Activated T-helper 1 cell treated with Interleukin-2 at 50 U/mL for 16 hours (primary cell): ENCODE measurements at places on chromosomes 13 and 19.

DNA sequence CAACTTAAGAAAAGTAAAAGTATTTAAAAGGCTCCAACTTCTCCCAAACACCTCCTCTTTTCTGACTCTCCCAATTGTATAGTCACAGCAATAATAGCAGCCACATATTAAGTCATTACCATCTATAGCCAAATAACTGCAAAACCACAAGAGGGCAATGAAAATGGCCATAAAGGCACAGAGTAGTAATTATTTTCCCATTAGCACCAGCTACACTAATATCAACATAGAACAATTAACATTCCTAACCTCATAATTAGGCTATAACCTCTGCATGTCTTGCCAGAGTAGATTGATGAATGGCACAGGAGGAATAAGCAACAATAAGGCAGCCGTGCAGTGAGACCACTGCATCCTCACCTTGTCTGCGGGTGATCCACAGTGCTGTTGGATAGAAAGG lies 226.4 kb upstream of the SERP2 start:
- no peak for DNase-seq

DNA sequence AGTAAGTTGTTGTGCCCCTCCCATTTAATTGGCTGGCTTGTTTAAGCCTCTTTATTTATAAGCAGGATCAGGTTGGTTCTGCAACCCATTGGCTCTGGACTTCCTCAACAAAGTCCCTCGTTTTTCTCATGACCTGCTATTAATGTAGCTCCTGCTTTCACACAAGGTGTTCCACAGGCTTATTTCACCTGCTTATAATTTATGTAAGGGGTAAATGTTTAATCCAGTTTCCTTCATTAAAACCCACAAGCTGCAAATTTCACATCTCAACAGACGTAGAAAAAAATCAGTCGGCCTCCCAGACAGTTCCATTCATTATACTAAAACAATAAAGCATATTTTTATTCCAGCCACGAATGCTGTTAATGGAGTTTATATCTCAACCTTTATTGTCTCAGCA lies 86.1 kb downstream of the TBC1D4 start:
- DNase-seq = no peak

DNA sequence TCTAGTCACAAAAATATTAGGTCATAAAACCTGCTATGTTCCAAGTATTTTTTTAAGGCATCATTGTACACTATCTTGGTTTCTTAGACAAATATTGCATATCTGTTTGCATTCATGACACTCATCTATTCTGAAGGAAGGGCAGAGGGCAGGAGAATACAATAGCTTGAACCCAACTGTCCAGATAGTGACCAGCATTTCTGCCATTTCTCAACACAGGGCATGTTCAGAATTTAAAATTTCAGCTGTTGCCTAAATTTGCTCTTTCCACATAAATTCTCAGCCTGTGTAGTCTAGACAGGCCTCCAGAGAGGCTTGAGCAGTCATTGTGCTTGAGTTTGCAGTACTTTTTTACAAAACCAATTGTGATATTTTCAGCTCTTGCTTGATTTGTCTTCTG lies 119.5 kb downstream of the ZAR1L start:
- no peak for DNase-seq

DNA sequence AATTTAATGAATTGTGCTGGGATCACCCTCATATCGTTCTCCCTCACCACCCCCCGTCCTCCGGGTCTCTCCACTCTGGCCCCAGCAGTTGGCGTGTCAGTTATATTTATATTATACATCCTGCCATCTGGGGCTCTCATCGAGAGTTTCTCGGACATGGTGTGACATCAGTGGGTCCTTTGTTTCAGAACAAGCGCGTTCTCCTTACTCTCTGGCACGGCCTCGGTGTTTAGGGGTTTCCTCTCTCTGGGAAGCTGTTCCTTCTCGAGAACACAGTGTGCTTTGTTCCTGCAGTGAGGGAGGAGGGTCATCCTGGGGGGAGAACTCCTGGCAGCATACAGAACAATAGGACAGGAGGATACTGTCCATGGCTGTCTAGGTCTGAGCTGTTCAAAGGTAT lies 9.8 kb upstream of the MCF2L start:
- no peak for DNase-seq

GRCh38 chr13:30442926-30443325 lies 20.6 kb downstream of the UBE2L5 start:
- DNase-seq = no peak

DNA sequence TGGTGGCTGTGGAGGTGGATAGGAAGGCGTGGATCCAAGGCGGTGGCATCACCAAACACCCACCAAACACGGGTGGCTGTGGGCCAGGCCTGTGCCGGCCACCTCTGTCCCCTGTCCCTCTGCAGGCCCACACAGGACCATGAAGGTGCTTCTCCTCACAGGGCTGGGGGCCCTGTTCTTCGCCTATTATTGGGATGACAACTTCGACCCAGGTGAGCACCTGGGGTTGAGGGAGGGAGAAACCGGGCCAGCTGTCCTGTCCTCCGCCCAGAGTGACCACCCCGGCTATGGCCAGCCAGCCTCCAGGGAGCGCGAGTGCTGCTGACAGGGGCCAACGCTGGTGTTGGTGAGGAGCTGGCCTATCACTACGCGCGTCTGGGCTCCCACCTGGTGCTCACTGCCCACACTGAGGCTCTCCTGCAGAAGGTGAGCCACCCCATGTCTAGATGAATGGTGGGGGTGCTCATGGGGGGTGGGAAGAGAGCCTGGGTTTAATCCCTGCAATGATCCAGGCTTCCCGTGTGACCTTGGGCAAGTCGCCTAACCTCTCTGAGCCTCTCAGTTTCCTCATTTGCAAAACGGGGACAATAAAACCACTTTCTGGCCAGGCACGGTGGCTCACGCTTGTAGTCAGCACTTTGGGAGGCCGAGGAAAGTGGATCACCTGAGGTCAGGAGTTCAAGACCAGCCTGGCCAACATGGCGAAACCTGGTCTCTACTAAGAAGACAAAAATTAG lies 4.0 kb downstream of the HSD11B1L start:
- no peak for DNase-seq

DNA sequence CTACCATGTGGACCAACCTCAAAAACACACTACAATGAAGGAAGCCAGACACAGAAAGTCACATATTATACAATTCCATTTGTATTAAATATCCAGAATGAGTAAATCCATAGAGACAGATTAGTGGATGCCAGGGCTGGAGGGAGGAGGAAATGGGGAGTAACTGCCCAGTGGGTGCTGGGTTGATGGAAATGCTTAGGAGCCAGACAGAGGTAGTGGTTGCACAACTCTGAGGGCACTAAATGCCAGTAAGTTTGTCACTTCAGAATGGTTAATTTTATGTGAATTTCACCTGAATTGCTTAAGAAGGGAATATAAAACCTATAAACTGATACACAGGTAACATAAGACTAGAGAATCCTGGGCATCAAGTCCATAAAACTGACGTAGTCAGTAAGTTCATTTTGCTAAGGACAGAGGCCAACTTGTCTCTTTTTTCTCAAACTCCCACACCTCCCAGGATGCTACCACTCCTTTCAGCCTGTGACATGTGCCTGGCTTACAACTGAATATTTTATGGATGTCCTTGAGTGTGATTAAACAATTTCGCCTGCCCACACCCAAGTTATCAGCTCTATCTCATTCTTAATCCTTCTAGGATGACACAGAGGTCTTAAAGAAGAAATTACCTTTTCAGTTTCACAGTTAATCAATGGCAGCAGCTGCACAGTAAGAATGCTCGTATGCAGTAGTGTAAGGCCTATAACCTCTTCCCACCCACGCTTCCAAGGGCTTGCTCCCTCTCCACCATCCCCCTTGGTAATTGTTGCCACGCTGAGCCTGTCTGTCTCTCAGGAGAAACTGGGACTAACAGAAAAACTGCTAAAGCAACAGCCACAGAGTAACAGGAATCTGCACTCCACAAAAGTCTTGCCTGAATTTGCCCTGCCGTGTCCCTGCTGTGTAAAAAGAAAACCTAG lies 5.9 kb upstream of the MLNR start:
- DNase-seq = no peak

- DNase-seq = no peak
Measured at GRCh38 chr19:46472592-46472991, 1.2 kb upstream of the PNMA8A start.

DNA sequence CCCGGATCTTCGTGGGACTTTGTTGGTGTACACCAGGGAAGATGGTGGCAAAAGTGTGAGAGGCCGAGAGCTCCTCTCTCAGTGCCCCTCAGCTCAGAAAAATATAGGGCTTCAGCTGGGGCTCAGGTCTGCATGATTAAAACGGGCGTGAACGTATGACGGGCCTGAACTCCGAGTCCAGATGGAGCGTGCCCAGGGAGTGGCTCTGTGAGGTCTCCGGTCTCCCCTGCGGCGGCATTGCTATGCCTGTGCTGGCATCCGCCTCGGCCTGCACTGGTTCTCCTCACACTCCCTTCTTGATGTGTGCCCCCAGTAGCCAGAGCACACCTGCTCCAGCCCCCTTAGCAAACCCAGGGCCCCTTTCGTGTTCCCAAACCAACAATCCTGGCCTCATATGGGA lies 82.0 kb downstream of the TEX29 start:
- no peak for DNase-seq

DNA sequence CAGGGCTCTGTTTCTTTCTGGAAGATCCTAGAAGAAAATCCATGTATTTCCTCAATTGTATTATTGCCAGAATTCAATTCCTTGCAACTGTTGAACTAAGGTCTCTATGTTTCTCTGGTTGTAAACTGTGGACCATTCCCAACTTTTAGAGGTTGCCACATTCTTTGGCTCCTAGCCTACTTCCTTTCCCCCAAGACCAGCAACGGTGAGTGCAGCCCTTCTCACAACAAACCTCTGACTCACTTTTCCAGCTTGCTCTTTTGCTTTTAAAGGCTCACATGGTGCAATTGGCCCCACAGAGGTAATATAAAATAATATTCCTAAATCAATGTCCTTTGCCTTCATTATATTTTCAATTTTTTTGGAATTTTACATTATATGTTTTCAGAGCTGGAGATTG lies 371.3 kb downstream of the SLITRK5 start:
- no peak for DNase-seq

- no peak for DNase-seq
Measured at GRCh38 chr13:61052175-61052574, 363.5 kb downstream of the PCDH20 start.

DNA sequence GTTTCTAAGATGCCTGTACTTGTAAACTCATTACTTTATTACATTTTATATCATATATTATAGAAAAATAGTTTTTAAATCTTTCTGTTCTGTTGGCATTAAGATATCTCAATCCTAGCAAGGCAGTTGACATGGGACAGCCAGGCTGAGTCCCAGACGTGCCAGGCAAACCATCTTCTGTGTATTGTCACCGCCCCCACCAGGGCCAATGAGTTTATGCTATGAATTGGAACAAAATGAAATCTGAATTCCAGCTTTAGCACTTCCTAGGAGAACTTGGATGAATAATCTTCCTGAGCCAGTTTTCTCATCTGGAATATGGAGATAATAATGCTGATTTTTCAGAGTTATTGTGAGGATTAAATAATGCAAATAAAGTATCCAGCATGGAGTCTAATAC lies 79.9 kb upstream of the GSX1 start:
- no peak for DNase-seq

- no peak for DNase-seq
Measured at GRCh38 chr19:41233748-41234240, 14.8 kb downstream of the AXL start.

- DNase-seq = no peak
Measured at GRCh38 chr13:50106559-50106958, 91.3 kb downstream of the KCNRG start.

DNA sequence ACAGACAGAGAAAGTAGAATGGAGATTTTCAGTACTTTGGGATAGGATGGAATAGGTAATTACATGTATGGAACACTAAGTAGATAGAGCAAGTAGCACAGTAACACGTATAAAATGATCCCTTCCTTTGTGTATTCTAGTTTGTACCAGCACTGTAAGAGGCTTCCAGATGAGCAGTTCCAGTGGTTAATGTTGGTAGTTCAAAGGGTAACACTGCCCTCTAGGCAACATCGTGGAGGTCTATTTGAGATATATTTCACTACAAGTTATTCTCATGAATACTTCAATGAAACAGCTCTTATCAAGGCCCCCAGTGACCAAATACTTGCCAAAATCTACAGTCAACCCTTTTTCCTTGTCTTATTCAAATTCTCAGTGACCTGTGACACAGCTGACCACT lies 13.5 kb upstream of the ZNF563 start:
- DNase-seq = no peak

DNA sequence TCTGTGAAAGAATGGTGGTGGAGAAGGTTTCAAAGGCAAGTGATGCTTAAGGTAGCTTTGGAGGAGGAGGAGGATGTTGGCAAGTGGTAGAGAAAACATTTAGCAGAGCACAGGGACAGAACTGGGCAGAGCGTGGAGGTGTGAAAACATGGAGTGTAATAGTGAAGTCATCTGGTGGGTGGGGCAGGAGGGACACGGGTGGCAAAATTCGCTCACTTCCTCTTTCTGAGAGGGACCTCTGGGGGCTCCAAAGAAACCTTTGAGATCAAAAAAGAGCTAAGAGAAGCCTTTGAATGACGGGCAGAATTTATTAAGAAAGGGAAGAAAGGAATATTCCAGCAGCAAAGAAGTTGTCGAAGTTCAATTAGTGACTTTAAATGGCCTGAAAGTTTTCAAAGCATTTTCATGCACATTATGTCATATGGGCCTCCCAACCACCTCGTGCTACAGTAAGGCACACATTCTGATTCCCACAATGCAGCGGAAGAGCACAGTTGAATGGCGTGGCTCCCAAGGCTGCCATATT lies 82.8 kb downstream of the STARD13 start:
- DNase-seq = no peak
